ENCODE measurements at places on chromosomes 2 and 18.
A peak's percentile ranks its signal among the peaks of the same experiment; 100 is the strongest.

DNA sequence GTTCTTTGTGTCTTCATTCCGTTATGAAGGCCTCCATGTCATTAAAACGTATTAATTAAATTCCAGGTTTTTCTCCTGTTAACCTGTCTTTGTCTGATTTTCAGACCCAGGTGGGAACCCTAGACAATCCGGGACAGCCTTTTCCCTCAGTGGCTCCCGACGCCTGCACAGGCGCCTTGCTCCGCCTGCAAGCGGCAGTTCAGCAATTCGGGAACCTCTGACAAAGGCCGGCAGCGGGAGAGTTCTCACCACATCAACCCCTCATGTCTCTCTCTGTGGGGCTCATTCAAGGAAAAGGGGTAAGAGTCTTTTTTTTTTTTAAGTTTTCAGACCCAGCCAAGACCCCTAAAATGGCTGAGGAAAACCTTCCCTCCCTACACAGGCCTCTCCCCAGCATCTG is 259.8 kb upstream of the SALL3 start:
- DNase-seq, result no peak

GRCh38 chr2:31207790-31208189 is 9.5 kb downstream of the CAPN14 start:
- DNase-seq, result no peak

GRCh38 chr2:12293874-12294273 is 422.9 kb upstream of the TRIB2 start:
- no peak for DNase-seq

GRCh38 chr18:4224031-4224704 is 230.9 kb downstream of the DLGAP1 start:
- no peak for DNase-seq

- no peak for DNase-seq
Observed at GRCh38 chr2:7109533-7109885, 192.3 kb downstream of the RNF144A start.

DNA sequence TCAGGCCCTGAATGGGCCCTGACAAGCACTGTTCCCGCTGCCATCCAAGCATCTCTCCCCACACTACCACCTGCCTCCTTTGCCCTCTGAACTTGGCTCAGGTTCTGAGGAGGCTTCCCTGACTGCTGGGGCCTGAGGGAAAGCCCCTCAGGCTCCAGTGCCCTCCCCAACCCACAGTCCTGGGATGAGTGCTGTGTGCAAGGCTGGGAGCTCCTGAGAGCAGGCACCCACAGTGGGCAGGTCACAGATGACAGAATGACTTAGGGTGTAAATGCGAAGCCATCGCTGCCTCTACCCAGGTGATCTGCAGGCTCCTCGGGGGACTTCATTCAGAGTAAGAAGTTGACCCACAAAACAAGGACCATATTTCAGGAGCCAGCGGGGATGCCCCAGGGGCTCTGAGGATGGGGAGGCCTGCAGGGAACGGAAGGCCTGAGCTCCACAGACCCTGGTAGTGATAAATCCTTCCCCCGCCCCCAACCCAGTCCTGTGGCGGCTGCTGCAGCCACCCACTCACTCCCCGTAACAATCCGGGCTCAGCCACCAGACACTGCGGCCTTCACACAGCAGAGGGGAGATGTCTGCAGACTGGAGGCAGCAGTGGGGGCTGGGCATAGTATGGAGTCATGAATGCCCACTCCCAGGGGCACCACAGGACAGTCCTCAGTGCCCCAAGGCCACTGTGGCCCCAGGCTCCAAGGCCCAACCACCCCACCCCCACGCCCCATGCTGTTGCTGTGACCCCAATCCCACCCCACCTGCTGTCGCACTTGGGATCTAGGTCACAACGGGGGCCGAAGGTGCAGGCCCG is 8.9 kb downstream of the BIN1 start:
- no peak for DNase-seq

- no peak for DNase-seq
Observed at GRCh38 chr2:5379811-5380210, 312.4 kb upstream of the SOX11 start.

DNA sequence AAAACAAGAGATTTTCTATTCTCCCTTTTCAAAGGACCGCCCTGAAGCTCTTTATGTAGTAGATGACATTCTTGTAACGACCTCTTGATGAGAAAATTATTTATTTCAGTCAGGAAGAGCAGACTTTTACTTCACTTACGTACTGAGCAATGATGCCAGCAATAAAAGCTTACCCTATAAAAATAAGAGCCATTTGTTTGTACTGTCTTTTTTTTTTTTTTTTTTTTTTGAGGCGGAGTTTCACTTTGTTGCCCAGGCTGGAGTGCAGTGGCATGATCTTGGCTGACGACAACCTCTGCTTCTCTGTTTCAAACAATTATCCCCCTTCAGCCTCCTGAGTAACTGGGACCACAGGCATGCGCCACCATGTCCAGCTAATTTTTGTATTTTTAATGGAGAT is 39.2 kb downstream of the CRIM1 start:
- DNase-seq, result no peak

DNA sequence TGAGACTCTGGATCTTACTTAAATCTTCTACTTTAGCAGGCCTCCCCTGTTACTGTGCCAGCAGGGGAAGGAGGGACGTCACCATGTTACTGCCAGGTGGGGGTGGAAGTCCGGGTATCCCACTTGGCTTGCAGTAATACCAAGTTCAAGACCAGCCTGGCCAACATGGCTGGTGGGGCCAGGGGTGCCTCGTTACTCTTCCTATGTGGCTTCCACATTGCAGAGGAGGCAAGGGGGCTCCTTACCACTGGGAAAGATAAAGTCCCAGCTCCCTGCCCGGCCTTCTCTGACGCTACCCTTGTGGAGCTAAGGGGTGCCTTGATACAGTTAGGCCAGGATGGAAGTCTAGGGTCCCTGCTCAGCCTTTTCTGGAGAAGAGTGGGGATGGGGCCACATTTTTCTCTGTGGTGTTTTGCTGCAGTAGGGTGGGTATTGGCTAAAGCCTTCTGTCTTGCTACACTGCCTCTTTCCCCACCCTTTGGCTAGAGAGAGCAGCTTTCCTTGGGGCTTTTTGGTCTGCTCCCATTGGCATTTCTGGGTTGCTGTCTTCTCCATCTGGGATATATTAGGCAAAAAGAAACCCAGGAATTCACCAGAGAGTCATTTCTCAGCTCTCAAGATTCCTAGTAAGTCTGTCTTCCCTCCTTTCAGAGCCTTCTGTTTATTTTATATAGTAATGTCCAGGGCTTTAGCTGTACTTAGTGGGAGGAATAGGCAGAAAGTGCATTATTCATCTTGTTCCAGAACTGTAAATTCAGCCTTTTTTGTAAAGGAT is 21.9 kb downstream of the ELMOD3 start:
- peak; percentile 7 for DNase-seq

DNA sequence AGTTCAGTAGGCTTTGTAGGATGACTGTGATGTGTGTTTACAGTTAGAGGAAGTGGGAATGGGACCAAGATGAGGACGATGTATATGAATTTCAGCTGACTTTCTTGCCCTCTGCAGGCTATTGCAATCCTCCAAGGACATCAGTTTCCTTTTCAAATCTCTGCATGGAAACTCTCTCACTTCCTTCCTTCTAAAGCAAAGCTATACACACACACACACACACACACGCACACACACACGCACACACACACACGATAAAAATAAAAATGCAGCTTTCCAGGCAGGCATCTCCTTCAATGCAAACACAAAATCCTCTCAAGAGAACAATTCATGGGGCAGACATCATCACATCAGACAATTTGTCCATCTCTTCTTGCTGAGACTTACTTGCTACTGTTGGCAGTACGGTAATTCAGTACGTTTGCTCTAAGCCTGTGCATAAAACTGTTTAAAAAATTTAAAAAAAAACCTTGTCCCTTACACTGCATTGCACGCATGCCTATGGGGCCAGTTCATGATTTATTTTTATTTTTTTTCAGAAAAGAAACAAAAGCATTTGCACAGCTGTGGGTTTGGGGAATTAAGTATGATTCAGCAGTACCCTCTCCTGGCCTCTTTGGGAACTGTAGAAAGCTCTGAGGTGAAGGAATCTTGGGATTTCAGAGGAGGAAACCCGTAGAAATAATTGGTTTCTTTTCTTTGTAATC is 27.1 kb upstream of the ICOS start:
- DNase-seq, result peak; percentile 75

DNA sequence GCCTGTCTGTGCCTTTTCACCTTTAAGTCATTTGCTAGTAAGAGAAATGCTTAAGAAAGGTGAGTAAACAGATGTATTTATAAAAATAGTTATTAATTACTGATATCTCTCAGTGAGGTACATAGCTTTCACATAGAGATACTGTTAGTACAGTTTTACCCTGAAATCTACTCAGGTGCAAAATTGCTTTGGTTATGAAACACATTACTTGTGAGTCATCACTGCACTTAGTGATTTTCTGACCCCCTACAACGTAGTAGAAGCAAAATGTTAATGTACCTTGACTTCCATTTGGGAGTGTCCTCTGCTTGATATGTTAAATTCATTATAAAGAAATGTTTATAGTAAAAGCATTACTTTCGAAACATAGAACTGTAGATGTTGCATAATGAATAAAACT is 6.5 kb downstream of the GLS start:
- no peak for DNase-seq

DNA sequence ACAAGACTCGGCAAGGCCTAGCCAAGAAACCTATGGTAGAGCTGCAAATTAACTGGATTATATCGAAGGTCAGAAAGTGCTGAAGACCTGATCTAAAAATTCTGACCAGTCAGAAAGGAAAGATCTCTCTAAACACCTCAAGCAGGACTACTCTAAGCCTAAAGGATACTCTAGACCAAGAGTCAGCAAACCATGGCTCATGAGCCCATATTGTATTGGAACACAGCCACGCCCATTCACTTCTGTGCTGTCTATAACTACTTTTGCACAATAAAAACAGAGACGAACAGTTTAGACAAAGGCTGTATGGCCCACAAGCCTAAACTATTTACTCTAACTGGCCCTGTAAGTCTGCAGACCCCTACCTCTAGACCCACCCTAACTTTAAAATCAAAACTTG is 18.7 kb downstream of the RTN4 start:
- no peak for DNase-seq
